GM13976 (cell line): ENCODE measurements at places on chromosomes 7 and 10.

DNA sequence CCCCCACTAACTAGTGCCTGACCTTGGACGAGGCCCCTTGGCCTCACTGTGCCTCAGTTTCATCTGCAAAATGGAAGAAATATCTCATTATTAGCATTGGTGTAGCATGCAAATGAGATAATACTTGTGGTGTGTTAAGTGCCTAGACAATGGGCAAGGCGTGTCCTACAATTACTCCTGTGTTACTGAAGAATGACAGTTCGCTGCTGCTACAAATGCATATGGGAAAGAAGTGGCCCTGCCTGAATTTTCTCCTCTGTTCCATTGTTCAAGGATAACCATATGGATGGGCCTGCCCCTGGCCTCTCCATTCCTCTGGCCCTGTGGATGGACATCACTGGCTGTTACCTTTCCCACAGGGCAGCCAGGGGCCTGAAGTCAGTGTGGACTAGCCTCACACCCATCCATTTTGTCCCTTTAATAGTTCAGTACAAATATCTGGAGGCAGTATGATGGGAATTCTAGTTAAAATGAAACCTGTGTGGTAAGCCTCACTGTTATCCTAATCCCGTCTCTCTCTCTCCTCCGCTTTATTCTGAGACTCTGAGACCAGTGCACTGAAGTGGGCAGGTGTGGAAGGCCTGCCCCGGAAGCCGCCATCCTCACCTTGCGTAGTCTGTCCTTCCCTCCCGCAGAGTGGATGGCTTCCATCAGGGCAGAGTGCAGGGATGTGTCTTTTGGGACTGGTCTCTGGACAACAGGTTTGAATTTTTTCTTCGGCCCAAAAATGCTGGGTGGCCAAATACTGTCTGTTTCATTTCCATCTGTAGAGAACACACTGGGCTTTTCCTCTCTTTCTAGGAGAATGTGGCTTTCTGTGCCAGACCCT is 244.6 kb upstream of the GRB10 start:
- no peak for DNase-seq

GRCh38 chr10:18968159-18968558 is 80.4 kb upstream of the MALRD1 start:
- DNase-seq = no peak

DNA sequence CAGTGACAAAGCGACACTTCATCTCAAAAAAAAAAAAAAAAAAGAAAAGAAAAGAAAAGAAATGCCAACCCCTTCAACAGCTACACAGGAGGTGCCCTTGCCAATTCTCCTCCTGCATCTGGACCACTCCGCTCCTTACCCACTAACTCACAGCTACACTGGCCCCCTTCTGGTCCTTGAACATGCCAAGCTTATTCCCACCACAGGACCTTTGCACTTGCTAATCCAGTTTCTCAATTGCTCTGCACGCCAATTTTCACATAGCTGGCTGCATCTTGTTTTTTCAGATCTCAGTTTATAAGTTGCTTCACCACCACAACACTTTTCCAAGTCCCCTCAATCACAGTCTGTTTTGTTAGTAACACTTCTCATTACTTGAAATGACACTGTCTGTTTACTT is 5.5 kb downstream of the PDAP1 start:
- DNase-seq = no peak

GRCh38 chr10:83753490-83753889 is 385.8 kb upstream of the GHITM start:
- DNase-seq = no peak

DNA sequence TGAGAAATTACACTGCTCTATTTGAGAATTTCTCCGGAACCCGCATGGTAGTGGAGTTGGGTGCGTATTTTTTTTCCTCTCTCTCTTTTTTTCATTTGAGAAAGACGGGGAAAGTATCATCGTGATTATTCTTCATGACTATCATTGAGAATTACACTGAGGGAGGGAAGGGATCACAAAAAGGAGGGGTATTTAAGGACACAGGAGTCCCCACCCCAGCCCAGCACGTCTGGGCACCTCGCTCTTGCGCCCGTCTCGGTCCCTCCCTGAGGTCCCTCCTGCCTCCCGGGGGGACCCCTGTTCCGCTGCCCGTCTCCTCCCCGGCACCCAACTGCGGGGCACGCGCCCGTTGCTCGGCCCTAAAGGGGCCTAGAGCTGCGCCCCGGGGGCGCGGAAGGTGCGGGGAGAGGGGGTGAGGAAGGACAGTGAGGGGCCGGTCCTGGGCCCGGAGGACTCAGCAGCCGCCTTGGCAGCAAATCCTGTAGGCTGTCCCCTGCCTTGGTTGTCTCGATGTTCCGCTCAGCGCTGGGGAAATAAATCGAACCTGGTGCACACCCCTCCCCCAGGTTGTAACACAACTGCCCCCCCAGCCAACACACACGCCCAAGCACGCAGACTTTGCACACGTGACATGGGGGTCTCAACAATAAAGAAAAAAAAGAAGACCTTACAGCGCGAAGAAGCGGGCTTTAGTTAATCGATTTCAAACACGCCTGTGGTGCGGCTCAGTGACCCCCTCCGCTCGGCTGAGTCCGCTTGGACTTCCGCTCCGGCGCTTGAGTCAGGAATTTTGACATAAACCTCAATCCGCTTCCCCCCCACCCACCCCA is 18.6 kb upstream of the GATA3 start:
- no peak for DNase-seq

- DNase-seq = no peak
Measured at GRCh38 chr7:134798155-134798554, 18.7 kb downstream of the CALD1 start.

- DNase-seq = no peak
Measured at GRCh38 chr10:8889538-8889937, 835.0 kb downstream of the GATA3 start.

GRCh38 chr10:100637785-100638184 is 102.0 kb downstream of the HIF1AN start:
- DNase-seq = peak; percentile 53

- DNase-seq = peak; percentile 87
Measured at GRCh38 chr7:5596046-5596895, 172.6 kb upstream of the TNRC18 start.

DNA sequence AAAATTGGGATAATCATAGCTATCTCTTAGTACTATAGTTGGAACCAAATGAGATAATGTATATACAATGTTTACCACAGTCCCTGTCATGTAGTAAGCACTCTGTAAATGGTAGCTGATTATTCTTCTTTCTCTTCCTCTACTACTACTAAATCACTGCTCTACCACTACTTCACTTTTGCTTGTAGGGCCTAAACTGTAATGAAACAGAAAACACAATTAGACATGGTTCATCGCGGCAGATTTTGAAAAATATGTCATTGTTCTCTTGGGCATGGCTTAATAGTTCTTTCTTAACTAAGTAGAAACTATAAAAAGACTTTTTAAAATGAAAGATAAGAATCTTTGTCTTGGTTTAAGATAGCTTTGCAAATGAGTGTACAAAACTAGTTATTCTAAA is 34.9 kb downstream of the R3HCC1L start:
- no peak for DNase-seq

DNA sequence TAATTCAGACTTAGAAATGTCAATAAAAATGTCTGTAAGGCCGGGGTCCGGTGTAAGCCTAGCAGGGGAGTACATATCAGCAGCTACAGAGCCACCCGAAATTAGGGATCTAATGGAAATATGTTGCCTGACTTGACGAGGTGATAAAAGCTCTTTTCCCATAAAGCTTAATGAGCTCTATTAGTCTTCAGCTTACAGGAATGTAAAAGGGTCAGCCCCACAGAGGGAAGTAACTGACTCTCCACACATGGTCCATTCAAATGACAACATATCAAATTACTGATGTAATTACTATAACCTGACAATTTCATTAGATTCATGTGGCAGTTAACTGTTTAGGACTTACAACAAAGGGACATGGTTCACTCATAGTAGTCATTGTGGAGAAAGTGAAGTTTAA is 62.3 kb downstream of the ATE1 start:
- no peak for DNase-seq

DNA sequence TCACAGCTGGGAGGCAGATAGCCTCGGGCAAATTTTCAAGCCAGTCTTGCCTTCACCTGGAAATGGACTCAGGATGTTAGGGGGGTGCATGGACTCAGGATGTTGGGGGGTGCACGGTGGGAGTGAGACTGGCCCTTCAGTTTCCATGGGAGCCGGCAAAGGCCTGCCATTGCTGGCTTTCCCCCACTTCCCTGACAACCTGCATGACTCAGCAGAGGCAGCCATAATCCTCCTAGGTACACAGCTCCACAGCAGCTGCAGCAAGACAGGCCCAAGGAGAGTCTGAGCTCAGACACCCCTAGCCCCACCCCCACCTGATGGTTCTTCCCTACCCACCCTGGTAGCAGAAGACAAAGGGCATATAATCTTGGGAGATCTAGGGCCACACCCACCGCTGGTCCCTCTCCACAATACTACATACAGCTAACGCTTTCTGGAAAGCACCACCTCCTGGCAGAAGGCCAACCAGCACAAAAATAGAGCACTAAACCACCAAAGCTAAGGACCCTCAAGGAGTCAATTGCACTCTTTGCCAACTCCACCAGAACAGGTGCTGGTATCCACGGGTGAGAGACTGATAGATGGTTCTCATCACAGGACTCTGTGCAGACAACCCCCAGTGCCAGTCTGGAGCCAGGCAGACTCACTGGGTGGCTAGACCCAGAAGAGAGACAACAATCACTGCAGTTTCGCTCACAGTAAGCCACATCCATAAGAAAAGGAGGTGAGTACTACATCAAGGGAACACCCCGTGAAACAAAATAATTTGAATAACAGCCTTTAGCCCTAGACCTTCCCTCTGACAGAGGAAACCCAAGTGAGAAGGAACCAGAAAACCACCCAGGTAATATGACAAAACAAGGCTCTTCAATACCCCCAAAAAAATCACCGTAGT is 18.3 kb downstream of the C7orf25 start:
- no peak for DNase-seq

- DNase-seq = no peak
Measured at GRCh38 chr10:33278198-33278597, 56.3 kb downstream of the NRP1 start.

GRCh38 chr10:33347211-33347610 is 12.7 kb upstream of the NRP1 start:
- DNase-seq = no peak

DNA sequence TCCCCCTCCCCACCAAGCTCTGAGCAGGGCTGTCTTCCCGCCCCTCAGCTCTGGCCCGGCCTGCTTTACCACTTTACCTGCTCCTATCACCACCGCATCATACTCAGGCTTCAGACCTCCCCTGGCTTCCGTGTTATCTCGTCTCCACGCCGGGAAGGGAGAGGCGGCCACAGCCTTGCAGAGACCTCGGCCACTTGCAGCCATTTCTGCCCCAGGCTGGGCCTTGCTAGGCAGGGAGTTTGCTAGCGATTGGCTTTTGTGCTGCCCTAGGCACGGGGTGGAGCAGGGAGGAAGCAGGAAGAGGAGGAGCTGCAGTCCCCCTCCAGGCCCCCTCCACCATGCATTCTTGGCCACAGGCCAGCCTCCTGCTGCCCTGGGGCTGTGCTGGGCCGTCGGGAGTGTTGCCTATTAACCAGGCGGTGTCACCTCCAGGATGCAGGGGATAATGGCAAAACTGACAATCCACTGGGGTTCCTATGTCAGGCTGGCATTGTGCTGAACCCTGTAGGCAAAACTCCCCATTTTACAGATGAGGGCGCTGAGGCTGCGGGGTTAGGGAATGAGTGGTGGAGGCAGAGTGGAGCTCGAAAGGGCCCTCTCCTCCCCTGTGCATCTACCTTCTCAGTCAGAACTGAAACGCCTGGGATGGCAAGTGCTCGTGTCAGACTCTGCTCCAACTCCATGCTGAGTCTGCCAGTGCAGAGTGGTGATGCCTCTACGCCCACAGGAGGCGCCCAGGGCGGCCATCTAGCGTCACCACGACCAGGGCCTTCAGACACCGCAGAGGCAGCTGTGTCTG is at the start of gene PYROXD2:
Gene PYROXD2 (minus strand): TSS at position 251 of the 799 bp plus-strand sequence. CDS start 47 bp downstream, at position 204.
- DNase-seq = peak; percentile 74

DNA sequence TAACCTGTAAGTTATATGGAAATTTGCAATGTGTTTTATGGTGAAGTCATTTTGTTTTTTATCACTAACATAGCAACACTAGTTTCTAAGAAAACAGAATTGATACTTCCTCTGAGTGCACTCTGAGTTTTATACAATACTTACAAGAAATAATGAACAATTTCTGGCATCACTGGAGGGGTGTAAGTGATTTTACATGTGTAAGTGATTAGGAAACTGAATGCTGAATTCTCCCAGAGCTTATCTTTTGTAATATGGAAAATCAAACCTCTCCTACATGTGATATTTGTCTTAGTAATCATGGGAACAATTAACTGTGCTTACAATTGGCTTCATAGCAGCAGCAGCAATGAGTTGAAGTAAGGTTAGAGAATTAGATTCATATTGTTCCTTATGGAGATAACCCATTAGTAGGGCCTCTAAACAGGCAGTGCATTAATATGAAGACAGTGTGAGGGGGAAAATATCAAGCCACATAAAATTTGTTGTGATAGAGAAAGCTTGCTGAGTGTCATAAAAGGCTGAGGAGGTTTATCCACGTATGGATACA is 37.4 kb downstream of the SEMA3C start:
- no peak for DNase-seq

DNA sequence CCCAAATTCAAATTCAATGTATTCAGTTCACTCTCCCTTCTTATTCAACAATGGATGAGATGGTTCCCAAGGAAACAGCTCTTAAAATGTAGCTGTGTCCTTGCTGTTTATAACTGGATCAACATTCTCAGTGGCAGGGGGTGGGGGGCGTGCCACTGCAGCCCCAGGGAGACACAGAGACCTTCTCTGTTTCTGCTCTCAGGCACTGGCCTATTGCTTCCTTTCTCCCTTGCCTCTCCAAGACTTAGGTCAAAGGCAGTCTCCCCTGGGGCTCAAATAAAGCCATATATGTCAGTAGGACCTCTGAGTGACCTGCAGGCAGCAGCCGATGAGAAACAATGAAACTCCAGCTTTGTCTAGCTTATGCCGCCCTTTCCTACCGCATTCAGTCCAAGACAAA is 20.7 kb downstream of the VSTM4 start:
- no peak for DNase-seq

GRCh38 chr10:4136121-4136520 is 351.1 kb upstream of the KLF6 start:
- DNase-seq = peak; percentile 53

DNA sequence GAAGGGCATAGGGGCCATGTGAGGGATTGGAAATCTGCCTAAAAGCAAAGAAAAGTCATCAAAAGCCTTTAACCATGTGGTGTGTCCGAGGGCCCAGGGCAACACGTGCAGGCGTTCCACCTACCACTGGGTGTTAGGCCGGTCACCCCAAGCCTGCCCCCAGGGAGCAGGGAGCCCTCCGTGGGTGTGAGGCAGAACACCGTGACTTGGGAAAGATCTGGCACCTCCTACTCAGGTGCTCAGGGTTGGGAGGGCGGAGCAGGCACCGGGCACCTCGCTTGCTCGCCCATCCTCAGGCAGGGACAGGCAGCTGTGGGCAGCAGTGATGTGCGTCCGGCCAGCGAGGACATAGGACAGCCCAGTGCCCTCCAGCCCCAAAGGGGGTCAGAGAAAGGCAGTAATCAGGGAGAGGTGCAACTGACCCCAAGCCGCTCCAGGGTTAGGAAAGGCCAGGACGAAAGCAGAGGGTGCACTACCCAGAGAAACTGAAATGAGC is 80.7 kb upstream of the CHST15 start:
- no peak for DNase-seq

- no peak for DNase-seq
Measured at GRCh38 chr7:28473571-28474281, 61.4 kb downstream of the CREB5 start.

GRCh38 chr10:25029519-25029918 is 13.1 kb downstream of the THNSL1 start:
- no peak for DNase-seq

- DNase-seq = no peak
Measured at GRCh38 chr10:126349101-126349500, 39.2 kb downstream of the ADAM12 start.

GRCh38 chr10:97596101-97597082 is 6.9 kb downstream of the C10orf62 start:
- no peak for DNase-seq

GRCh38 chr10:32050177-32050576 is 6.0 kb downstream of the KIF5B start:
- DNase-seq = no peak
